ENCODE measurements at places on chromosomes 13 and 19.

GRCh38 chr13:107130566-107130965 is 562.6 kb upstream of the ARGLU1 start:
- no peak for DNase-seq

- no peak for DNase-seq
These were observed 51.4 kb downstream of the LRCH1 start for GRCh38 chr13:46604226-46604990.

GRCh38 chr19:40691421-40692211 is 1.2 kb upstream of the NUMBL start:
- DNase-seq, result no peak

- DNase-seq, result no peak
These were observed 86.5 kb downstream of the IPO5 start for GRCh38 chr13:98039964-98040363.

- no peak for DNase-seq
These were observed 45.6 kb upstream of the UBE2L5 start for GRCh38 chr13:30376426-30377311.

- no peak for DNase-seq
These were observed 3.6 kb upstream of the REXO1 start for GRCh38 chr19:1851654-1852580.

- no peak for DNase-seq
These were observed 40.0 kb upstream of the FOXO1 start for GRCh38 chr13:40706439-40706838.

Data from thoracic aorta (tissue), 2 donors.